Thyroid gland (tissue), 4 donors: ENCODE measurements at places on chromosomes 11 and 22. TPM values are rescaled to one million over a fixed set of nuclear protein-coding genes. Genes with fewer than 3 reads are reported as not detected.

Gene SHANK2
- total RNA-seq: 55.6 TPM

- DNase-seq: no peak
Observed at GRCh38 chr11:20248871-20249270, 88.6 kb upstream of the DBX1 start.

Gene CYP2D6
- 0.88 TPM for total RNA-seq

Gene DEFB131B
- not detected for total RNA-seq

GRCh38 chr11:70399681-70400112 is 1.4 kb downstream of the CTTN start:
- peak; percentile 81 for DNase-seq

DNA sequence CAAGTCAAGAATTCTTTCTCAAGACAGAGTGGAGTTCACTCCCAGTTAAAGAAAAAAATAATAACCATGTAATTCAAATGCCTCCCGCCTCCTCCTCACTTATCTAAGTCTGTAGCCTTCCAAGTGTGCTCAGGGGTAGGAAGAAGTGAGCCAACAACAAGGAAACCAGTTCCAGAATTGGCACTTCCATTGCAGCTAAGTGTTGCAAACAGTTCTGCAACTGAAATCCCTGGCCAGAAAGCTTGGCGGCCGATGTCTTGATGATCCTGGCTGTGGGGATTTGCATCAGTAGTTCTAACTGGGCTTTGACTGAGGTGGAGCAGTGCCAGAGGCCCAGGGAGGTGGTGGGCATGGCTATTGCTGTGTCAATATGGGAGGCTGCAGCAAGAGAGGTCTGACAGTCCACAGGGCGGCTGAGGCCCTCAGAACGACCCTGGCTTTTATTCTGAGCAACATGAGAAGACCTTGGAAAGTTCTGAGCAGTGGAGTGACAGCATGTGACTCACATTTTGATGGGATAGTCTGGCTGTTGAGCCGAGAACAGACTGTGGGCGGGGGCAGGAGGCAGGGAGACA is 19.2 kb downstream of the DHCR7 start:
- peak; percentile 62 for DNase-seq

DNA sequence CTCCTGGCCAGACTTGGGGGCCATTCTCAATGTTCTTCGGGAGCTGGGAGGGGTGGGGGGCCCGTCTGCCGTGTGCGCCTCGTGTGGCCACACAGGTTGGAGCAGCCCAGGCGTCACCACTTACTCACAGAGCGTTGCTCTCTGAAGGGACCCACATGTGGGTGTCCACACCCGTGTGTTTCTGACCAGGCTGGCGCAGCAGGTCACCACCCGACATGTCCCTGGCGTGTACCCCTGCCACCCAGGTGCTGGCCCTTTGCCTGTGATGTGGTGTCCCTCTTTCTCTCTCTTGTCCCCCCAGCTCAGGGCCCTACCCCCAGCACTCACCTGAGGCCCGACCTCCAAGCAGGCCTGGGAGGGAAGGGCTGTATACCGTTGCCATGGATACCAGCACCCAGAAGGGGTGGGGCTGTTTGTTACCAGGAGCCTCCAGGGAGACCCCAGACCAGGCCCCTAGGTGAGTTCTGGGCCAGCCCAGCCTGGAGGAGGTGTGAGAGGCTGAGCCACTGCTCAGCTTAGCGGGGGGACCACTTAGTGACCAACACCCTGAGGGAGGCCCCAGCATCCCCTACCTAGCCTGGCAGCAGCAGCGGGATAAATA is 1.4 kb downstream of the LMNTD2 start:
- DNase-seq: no peak

Gene CBLIF
- total RNA-seq: not detected

Gene THRSP
- 2.8 TPM for total RNA-seq

Gene DTX4
- 29.3 TPM for total RNA-seq

Gene OR52N2
- total RNA-seq: not detected

Gene ARVCF
- 123 TPM for total RNA-seq

DNA sequence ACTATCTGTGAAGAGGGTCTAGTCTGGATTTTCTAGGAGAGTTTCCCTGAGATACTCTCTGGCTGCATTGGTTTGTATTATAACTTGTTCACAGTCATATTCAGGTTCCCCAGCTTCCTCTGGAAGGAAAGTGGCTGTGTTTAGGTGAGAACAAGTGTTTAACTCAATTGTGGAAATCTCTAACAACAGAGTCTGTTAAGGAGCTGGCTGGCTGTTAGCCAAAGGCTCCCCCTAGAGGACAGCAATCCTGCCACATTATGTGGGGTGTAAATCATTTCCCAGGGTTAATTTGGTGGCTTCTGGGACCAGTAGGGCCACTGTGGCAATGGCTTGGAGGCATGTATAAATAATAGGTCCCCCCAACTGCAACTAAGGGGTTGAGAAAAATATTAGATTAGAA is 18.4 kb downstream of the MS4A6E start:
- peak; percentile 11 for DNase-seq

DNA sequence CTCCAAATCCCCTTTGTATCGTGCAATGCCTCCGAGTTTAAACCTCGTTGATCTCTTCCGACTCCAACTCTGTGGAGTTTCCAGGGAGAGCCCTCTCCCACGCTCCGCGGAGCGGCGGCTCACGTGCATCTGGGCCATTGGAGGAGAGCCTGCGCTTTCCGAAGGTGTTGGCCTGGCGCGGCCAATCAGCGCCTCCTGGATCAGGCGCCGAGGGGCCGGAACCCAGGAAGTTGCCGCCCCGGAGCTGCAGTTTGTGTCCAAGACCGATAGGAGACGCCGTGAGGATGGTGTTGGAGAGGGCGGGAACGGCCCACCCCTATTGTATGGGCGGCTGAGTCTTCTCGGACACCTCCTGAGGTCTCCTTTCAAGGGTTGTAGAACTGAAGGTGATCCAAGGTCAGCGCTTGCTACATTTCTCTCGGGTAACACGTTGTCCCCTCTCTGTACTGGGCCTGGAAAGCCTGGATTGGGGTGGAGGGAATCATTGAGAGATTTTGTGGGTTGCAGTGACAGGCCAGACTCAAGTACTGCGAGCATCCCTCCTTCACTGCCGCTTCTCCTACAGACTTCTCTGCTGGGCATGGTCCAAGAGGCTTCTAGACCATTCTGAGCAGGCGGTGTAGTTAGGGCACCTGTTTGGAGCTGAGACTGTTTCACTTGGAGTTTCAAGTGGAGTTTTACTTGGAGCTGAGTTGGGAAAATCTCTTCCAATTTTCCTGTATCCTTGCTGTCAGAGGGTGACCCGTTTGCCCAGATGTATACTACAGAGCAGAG is 1.7 kb downstream of the ADAMTS15 start:
- peak; percentile 89 for DNase-seq

DNA sequence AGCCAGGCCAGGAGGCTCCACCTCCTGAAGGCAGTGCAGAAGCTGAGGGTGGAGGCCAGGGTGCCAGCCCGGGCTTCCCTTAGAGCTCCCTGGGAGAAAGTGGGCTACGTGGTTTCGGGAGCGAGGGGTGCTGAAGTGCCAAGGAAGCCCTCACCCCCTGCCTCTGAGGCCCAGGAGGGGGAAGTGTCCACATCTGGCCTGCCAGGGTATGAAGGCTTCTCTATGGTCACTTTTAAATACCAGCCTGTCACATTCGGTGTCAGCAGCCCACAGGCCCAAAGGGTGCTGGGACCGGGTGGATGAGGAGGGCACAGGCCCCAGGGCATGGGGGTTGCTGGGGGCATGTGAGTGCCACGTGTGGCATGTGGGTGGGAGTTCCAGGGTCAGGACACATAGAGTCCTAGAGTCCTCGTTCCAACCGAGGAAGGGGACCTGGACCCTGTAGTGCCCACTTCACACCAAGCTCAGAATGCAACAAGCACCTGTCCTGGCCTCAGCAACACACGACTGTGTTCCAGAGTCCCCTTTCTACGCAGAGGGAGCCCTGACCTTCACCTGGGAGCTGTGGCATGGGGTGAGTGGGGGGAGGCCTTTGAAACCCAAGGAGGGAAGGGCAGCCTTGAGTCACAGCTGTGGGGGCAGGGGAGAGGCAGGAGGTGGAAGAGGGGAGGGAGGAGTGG is 1.7 kb downstream of the SHISA8 start:
- DNase-seq: no peak

Gene SLC5A4
- total RNA-seq: 1.3 TPM

DNA sequence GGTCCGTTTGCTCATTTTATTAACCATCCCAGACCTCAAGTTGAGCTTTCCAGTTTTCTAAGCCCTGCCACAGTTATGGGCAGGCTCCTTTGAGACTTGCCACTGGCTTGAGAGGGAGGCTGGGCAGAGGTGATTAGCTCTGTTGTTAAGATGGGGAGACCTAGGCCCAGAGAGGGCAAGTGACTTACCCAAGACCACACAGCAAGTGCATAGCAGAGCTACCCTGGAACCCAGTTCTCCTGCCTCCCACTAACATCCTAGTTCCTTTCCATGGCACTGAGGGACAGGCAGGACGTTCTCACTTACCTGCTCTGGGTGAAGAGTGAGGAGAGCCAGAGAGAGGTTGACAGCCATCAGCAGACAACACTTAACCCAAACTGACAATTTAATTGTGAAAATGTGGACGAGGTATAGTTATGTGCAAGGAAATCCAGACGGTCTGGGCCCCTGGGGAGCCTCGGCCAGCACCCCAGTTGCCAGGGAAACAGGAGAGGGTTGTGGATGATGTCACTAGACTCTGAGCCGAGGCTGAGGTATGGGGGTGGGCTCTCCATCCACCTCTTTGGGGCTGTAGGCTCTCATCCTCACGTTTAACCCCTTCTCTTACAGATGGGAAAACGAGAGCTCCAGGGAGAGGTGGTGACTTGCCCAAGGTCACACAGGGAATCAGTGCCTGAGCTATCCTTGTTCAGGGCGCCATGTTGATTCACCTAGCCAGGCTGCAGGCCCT is 12.3 kb upstream of the WNT11 start:
- no peak for DNase-seq

Gene THY1
- 14.1 TPM for total RNA-seq

Gene CHADL
- 7.2 TPM for total RNA-seq

Gene CALCA
- total RNA-seq: 569 TPM

DNA sequence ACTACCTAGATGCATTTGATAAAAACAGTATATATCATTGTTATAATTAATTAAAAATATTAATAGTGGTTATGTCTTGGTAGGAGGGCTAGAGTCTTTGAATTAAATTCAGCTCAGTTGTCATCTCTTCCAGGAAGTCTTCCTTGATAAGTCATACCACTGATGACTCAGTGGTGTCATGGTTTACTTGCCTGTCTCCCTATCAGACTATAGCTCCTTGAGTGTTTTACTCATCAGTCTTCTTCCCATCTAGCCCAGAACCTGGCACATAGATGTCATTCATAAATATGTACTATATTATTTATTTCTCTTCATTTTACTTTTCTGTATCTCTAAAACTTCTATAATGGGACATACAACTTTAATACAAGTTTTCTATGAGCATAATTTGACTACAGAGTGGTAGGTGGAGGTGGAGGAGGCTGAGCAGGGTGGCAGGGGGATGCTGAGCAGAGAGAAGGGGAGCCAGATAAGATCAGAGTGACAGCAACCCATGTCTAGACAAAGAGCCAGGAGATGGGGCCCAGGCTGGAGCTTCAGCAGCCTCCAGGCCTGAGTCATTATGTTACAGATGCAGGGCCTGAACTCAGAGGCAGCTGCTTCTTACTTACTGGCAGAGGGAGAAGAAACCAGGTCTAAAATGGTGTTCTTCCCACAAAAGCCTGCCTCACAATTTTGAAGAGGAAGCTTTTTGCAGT is 82.3 kb upstream of the PHOX2A start:
- no peak for DNase-seq

Gene SCUBE2
- 1.2 TPM for total RNA-seq

Gene MIAT
- 0.67 TPM for total RNA-seq

Gene ADAMTS8
- total RNA-seq: 0.56 TPM

Gene OR52I1
- not detected for total RNA-seq

DNA sequence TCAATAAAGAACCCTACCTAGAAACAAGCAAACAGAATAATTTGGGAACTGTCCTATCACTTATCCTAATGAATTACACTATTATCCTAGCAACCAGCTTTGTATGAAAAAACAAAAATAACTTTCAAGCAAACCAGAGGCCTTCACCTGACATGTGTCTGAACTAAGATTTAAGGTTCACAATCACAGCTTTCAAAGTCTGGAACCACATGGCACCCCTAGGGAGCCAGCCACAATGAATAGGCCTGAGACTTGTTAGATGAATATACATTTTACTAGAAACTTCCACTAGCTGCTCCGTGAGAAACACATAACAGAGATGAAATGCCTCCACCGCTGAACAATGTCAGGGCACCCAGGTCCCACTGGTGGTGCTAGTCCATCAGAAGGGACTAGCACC is 65.8 kb upstream of the CYP2D6 start:
- DNase-seq: no peak

DNA sequence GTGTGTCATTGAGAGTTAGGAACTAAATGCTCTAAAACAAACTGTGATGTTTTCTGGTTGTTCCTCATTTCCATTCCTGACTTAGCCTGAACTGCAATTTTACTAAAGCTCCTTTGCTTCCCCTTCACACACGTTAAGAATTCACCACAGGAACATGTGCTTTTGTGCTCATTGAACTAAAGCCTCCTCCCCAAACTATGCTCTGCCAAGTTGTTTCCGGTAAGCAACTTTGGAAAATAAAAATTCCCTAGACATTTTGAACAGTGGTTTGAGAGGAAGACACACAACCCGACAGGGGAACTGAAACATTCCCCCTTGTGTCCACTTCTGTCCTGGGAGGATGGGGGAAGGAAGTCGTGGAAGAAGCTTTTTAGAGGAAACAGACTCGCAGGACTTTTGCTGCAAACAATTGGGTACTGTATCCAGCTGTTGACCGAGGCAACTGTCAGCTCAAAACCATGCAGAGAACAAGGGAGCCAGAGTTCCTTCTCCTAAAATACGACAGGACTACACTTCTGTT is 66.9 kb downstream of the GAB2 start:
- DNase-seq: peak; percentile 15

Gene MS4A4A
- 4.1 TPM for total RNA-seq

GRCh38 chr11:116888024-116888423 is 50.6 kb upstream of the APOA1 start:
- no peak for DNase-seq

Gene GDPD4
- not detected for total RNA-seq

- no peak for DNase-seq
Observed at GRCh38 chr11:5550440-5551095, 2.2 kb upstream of the OR52H1 start.

GRCh38 chr11:110000850-110001249 is 92.3 kb upstream of the ZC3H12C start:
- DNase-seq: no peak

DNA sequence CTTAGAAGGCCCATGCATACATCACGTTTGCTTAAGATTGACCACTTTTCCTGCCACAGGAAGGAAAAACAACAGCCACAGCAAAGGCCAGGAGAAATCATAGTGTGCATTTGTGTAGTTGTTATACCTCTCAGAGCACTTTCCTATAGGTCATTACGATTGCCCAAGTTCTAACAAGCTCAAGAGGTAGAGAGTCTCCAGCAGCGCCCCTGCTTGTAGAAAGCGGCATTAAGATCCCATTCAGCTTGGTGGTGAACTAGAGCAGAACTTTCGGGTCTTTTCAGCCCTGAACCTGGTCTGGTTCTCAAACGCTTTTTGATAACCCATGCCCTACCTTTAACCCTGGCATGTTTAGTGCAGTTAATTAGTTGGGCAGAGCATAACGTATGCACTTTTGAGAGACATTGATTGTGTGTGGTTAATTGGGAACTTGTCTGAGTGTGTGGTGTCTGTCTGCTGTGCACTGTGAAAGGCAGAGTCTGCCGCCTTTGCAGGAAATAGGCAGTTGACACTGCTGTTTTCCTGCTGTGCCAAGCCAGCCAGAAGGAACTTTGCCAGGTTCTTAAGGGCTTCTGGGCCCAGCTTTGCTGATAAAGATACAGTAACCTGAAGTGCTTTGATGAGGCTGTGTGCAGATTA is 109.9 kb upstream of the CLMP start:
- peak; percentile 73 for DNase-seq

Gene OR10A2
- not detected for total RNA-seq
